Esophagus squamous epithelium (tissue), 5 donors: ENCODE measurements at places on chromosomes 1 and 21.

DNA sequence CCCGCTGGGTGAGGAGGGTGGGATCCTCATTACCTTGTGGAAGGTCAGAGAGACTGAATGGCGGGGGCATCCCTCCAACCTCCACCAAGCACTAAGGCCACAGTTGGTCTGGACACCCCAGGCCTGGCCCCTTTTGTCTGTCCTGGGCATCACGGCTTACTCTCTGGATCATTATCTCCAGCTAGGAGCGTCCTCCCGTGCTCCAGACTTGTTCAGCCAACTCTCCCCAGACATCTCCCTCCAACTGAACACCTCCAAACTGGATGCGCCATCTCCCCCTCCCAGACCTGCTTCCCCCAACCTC, 7.3 kb upstream of the GJB5 start:
- DNase-seq: no peak

GRCh38 chr21:35026153-35026500, 23.0 kb downstream of the RUNX1 start:
- DNase-seq: no peak

GRCh38 chr1:248691567-248692155, 10.9 kb downstream of the OR14I1 start:
- no peak for DNase-seq

DNA sequence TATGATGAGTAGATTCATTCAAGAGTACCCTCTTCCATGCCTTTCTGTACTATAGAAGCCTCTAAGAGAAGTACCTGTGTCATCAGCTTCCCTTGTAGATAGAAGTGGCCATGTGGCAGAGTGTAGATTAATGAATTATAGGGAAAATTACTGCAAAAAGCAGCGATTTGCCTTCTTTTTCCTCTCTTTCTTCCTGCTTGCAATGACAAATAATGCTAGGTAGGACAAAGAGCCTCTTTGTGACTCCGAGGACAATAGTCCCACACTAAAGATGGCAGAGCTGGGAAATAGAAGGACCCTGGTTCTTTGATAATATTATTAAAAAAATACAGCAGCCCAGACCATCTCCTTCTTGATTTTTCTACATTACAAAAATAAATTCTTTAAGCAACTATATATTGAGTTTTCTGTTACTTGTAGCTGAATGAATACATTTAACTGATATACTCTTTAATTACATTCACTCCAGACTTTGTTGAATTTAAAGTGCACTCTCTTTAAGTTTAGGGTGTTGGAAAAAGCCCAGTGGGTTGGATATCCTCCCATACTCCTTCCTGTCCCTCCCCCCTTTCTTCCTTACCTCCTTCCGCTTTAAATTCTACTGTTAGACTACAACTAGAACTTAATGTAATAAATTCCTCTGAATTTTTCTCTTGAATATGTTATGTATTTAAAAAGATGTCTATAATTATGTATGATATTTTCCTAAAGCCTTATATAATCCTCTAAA, 198.2 kb upstream of the APP start:
- no peak for DNase-seq
